ENCODE measurements at places on chromosomes 6 and 20. TPM values are rescaled to one million over a fixed set of nuclear protein-coding genes. Genes with fewer than 3 reads are reported as not detected.

The IRAK1BP1 gene
- 6.2 TPM for total RNA-seq

The LTA gene
- total RNA-seq = 8.9 TPM

The CNBD2 gene
- total RNA-seq = 8.3 TPM

The LCA5 gene
- 1.3 TPM for total RNA-seq

The DACT2 gene
- 4.2 TPM for total RNA-seq

The PLN gene
- total RNA-seq = 1.3 TPM

The ULBP2 gene
- total RNA-seq = 0.66 TPM

The PI3 gene
- 6.5 TPM for total RNA-seq

The CLPSL1 gene
- not detected for total RNA-seq

The ANKRD66 gene
- total RNA-seq = 0.05 TPM

DNA sequence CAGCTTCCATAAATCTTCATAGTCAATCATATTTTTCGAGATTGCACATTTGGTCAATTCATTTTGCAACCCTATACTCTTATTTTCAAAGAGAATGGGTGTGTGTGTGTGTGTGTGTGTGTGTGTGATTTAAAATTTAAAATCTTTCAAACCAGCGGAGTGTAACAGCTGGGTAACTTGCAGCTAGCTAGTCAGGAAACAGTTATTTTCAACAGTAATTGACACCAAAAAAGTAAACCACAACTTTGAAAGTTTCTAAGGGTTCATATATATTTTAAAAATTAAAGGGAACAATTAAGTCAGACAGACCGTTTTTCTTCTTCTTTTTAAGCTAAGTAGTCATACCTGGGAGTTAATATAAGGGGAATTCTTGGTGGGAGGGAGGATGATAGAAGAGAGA lies 57.0 kb downstream of the PRR18 start:
- H3K27ac ChIP-seq = no peak overlapping the region
- H3K36me3 ChIP-seq = no peaks in the 10 kb centered on the region
- no peak for DNase-seq
- H3K27me3 ChIP-seq = no peaks in the 10 kb centered on the region
- H3K4me1 ChIP-seq = peaks cover 26% of the 10 kb centered on the region
- H3K4me3 ChIP-seq = no peak overlapping the region

GRCh38 chr20:47487175-47487917 lies 14.3 kb upstream of the NCOA3 start:
- H3K27me3 ChIP-seq = no peaks in the 10 kb centered on the region
- no peak for DNase-seq
- no peaks in the 10 kb centered on the region for H3K36me3 ChIP-seq
- peak overlapping the region; percentile 49 for H3K27ac ChIP-seq
- H3K4me1 ChIP-seq = peaks cover 7% of the 10 kb centered on the region
- H3K4me3 ChIP-seq = no peak overlapping the region

DNA sequence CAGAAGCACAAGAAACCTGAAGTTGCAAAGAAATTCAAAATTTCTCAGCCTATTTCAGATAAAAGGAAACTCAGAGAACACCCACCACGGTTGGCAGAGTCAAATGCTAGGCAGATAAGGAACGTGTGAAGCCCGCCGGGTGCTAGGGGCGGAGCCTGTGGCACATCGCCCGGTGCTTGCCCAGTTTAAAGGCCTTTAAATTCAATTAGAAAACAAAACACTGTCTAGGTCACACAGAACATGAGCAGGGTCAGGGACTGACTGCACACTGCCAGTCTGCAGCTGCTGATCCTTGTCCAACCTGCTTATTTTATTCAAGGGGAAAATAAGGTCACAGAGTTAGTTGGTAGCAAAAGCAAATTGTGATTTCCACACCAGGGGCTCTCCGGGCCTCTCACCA lies 75.8 kb downstream of the PSMG4 start:
- H3K27me3 ChIP-seq = no peaks in the 10 kb centered on the region
- H3K4me3 ChIP-seq = no peak overlapping the region

DNA sequence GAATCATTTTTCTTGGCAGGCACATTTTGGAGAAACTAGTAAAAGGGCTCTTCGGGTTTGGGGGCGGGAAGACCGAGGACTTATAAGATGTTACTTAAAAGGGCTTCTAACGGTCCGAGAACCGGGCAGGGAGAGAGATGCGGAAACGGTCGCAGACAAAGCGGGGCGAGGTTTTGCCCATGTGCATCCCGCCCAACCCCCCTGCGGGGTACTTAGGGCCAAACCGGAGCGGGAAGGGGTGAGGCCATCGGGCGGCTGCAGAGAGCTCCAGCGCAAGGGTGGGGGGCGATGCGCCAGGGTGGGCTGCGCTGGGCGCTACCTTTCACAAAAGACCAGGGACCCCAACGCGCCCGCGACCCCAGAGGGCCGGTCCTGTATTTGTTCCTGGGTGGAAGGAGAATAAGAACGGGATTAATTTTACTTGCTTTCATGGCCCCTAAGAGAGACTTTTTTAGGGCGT lies 616 bp downstream of the TUBB start:
- no peaks in the 10 kb centered on the region for H3K27me3 ChIP-seq
- H3K27ac ChIP-seq = peak overlapping the region; percentile 91
- DNase-seq = no peak

DNA sequence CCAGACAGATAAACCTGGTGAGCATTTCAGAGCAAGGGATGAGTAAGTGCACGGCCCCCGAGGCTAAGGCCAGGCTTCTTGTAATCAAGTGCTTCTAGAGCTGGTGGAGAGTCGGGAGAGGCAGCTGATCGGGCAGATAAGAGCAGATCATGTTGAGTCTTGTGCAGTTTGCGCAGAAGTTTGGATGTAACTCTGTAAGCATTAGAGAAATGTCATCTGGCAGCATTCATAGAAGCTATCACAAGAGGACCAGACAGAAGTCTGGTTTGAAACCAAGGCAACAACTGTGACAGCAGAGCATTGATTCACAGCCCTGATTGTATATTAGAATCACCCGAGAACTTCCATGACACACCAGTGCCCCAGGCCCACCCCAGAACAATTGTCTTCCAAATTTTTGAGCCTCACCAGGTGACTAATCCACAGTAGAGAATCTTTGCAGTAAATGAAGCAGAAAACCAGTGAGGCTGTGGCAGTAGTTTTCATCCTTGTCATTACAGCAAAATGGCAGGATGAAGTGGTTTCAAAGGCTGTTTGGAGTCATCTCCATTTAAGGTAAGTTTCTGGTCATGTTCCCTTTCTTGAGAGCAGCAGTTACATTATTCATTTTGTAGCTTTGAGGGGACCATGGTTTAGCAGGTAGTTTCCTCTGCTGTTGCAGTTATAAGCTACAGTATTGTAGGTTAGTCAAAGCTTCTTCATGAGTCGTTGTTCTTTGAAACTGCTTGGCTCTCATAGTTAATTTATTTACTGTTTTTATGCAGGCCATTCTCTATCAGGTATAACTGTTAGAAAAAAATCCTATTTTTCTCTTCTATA lies 84.1 kb downstream of the RNF217 start:
- H3K27me3 ChIP-seq = no peaks in the 10 kb centered on the region
- peak overlapping the region; percentile 65 for H3K27ac ChIP-seq
- DNase-seq = no peak
- H3K36me3 ChIP-seq = no peaks in the 10 kb centered on the region

DNA sequence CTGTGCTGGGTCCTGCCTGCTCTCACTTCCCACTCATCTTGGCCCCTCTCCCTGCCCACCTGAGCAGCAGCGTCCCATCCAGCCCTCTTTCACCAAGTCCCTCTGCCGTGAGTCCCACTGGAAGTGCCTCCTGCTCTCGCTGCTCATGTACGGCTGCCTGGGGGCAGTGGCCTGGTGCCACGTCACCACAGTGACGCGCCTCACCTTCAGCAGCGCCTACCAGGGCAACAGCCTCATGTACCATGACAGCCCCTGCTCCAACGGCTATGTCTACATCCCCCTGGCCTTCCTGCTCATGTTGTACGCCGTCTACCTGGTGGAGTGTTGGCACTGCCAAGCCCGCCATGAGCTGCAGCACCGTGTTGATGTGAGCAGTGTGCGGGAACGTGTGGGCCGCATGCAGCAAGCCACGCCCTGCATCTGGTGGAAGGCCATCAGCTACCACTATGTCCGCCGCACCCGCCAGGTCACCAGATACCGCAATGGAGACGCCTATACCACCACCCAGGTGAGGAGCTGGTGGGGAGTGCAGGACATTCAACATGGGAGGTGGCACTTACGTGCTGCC lies 2.8 kb downstream of the TMEM151B start:
- no peaks in the 10 kb centered on the region for H3K36me3 ChIP-seq
- DNase-seq = no peak
- H3K27me3 ChIP-seq = peaks cover 75% of the 10 kb centered on the region
- peaks cover 13% of the 10 kb centered on the region for H3K4me1 ChIP-seq

GRCh38 chr6:85552652-85553051 lies 41.0 kb downstream of the SNX14 start:
- H3K4me1 ChIP-seq = no peaks in the 10 kb centered on the region
- H3K4me3 ChIP-seq = no peak overlapping the region
- H3K27ac ChIP-seq = no peak overlapping the region
- no peaks in the 10 kb centered on the region for H3K27me3 ChIP-seq

- H3K4me3 ChIP-seq = no peak overlapping the region
- DNase-seq = no peak
- no peaks in the 10 kb centered on the region for H3K36me3 ChIP-seq
- no peaks in the 10 kb centered on the region for H3K27me3 ChIP-seq
Measured at GRCh38 chr6:105227295-105227767, 47.5 kb upstream of the POPDC3 start.

DNA sequence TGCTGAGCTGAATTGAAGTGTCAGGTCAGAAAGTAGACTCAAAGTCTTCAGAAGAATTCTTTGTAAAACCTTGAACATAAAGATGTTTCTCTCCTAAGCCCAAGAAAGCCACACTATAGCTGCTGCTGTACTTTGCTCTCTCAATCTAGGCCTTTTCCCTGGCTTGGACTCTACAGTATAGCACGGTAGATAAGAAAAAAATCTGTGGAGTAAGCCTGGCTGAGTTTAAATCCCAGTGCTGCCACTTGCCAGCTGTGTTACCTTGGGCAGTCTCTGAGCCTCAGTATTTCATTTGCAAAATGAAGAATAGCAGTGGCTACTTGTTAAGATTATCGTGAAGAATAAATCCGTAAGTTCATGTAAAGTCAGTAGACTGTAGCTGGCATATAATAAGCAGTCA lies 53.3 kb upstream of the UFL1 start:
- no peak for DNase-seq
- H3K36me3 ChIP-seq = no peaks in the 10 kb centered on the region

GRCh38 chr20:62614085-62614960 lies 28.0 kb upstream of the SLCO4A1 start:
- H3K27me3 ChIP-seq = no peaks in the 10 kb centered on the region
- DNase-seq = no peak
- H3K36me3 ChIP-seq = no peaks in the 10 kb centered on the region
- H3K4me1 ChIP-seq = peaks cover 3% of the 10 kb centered on the region
- H3K27ac ChIP-seq = no peak overlapping the region
- H3K4me3 ChIP-seq = no peak overlapping the region

DNA sequence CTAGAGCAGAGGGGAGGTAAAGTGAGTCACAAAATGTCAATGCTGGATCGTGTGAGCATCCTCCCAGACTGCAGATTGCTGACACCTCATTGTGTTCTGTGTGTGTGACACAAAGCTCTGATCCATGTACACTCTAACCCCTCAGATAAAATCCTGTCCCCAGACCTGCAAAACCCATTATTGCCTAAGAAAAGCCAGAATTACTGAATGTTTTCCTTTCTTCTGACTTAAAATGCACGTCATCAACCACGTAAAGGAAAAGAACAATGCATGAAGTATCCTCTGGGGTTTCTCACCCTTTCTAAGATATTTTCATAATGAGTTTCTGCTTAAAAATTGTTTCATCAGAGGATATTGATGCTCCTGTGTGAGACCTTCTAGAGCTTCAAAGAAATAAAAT lies 218.0 kb upstream of the PREP start:
- H3K27me3 ChIP-seq = no peaks in the 10 kb centered on the region
- H3K4me1 ChIP-seq = no peaks in the 10 kb centered on the region
- no peak overlapping the region for H3K4me3 ChIP-seq
- no peak for DNase-seq
- no peak overlapping the region for H3K27ac ChIP-seq
